ENCODE measurements at places on chromosomes 1 and 21. TPM values are rescaled to one million over a fixed set of nuclear protein-coding genes. Genes with fewer than 3 reads are reported as not detected.

Gene GPR61
- total RNA-seq = 0.20 TPM

DNA sequence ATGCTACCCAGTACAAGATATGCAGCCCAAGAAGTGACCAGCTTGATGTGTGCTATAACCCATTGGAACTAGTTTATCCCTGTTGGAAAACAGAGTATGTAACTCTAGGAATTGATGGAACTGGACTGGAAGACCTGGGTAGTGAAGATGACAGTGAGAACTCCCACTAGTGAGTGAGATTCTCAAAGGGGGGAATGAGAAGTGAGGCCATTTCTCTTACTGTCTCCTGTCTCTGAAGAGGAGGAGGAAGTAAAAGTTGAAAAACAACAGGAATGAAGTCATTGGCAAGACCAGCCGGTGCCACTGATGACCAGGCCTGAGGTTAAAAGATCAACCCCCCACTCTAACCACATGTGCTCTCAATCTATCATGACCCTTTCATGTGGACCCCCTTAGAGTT, 20.9 kb downstream of the PLA2G2F start:
- no peak for DNase-seq

DNA sequence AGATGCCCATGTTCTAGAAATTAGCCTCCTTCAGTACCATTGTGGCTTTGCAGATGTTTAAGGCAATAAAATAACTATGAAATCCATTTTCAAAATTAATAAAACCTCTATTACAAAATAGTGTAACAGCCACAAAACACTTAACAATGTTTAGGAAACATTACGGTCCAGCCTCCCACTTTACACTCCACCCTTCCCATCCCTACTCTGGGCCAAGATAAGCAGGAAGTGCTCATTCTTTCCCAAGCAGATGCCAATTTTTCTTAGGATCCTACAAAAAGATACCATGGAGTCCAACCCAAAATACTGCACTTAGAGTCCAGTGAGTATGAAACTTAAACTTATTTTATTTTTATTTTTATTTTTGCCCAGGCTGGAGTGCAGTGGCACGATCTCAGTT, 150.8 kb downstream of the NR5A2 start:
- DNase-seq = no peak

DNA sequence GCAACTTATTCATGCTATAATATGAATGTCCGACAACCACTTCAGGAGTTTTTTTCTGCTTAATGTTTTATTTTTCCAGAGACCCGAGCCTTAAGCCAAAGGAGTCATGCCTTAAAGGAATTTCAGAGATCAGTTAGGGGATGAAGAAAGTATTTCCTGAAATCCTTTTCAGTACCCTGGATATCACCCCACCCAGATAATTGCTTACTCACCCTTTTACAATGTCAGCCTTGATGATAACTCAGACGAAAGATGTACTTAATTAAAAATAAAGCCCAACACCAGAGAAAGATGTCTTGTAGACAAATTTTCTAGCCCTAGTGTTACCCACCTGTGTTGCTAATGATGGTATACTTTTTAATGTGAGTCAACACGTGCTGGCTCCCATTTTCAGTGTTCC, 124.1 kb downstream of the XCL2 start:
- no peak for DNase-seq

Gene MSH4
- total RNA-seq = 0.05 TPM

DNA sequence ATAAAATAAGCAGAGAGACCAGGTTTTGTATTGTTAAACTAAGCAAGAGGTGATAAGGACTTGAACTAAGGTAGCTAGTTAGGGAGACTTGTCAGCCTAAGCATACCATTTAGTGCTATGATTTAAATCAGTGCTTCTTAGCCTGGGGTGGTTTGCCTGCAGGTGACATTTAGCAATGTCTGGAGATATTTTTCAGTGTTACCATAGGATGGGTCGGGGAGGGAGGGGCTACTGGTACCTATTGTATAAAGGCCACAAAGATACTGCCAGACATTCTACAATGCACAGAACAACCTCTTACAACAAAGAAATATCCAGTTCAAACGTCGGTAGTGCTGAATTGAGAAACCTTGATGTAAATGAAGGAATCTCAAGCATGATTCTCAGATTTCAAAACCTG, 3.3 kb downstream of the ATP5PB start:
- no peak for DNase-seq

Gene HLX
- 15.4 TPM for total RNA-seq

Gene SPTA1
- total RNA-seq = not detected

Gene SYPL2
- total RNA-seq = 0.65 TPM

Measured in SJCRH30 (cell line).